ENCODE measurements at places on chromosomes 5 and 9.

GRCh38 chr9:35754264-35754663 lies at the start of gene MSMP:
TSS of gene MSMP (minus strand) at chr9:35754276. CDS start at chr9:35754129, 147 bp downstream.
- DNase-seq = no peak

GRCh38 chr5:143509758-143510221 lies 106.3 kb upstream of the NR3C1 start:
- DNase-seq = no peak

DNA sequence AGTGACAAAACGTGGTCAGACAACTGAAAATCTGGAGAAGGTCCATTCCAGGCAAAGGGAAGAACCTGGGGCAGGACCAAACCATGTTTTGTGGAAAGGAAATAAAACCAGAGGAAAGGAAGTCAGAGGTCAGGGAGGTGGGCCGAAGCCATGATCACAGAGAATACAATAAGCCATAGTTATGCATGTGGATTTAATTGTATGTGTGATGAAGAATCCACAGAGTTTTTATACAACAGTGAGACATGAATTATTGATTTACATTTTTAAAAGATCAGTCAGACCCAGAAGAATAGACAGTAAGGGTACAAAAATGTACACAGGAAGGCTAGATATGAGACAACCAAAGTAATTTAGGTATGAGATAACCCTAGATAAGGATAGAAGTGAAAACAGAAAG lies 20.8 kb downstream of the TTC33 start:
- DNase-seq = no peak

GRCh38 chr5:54669285-54669684 lies 151.7 kb downstream of the SNX18 start:
- DNase-seq = no peak

- DNase-seq = no peak
Observed at GRCh38 chr9:137313956-137314560, 12.0 kb upstream of the NRARP start.

- no peak for DNase-seq
Observed at GRCh38 chr9:18396102-18396728, 77.7 kb upstream of the ADAMTSL1 start.

DNA sequence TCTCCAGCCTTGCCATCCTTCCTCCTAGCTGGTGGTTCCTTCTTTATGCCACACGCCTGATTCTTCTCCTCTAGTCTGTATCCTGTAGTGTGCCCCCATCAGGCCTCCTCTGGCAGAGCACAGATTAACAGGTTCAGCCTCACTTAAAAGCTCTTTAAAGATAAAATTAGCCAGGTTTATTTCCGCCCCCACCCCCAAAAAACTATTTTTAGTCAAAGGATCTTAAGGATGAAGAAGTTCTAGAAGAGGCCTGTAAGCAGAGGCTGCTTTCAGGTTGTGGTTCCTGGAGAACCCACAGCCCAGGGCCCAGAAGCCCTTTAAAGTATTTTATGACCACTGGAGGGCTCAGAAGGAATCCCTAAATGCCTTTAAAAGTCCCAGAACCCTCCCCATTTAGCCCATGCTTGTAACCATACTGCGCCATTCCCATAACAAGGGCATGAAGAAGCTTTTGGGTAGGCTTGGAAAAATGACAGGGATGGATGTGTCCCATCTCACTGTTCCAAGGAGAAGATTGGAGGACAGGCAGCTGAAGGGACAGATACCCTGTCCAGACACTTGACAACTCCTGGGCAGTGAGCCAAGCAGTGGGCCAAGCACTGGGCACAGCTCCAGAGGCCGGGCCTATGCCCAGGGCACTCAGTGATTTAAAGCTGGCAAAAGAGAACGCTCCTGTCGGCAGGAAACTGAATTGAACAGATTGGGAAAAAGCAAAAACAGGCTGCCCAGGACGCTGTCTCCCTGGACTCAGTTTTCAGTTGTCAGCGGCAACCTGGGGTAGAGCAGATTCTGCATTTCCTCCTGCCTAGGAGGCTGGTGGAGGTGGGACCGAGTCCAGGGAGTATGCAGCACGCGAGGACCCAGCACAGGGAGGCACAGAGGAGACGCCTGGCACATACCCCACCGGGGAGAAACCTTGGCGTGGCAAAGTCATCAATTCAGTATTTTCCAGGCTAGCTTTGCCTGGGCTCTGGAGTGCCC lies 106.3 kb upstream of the SSBP2 start:
- DNase-seq = peak; percentile 33

DNA sequence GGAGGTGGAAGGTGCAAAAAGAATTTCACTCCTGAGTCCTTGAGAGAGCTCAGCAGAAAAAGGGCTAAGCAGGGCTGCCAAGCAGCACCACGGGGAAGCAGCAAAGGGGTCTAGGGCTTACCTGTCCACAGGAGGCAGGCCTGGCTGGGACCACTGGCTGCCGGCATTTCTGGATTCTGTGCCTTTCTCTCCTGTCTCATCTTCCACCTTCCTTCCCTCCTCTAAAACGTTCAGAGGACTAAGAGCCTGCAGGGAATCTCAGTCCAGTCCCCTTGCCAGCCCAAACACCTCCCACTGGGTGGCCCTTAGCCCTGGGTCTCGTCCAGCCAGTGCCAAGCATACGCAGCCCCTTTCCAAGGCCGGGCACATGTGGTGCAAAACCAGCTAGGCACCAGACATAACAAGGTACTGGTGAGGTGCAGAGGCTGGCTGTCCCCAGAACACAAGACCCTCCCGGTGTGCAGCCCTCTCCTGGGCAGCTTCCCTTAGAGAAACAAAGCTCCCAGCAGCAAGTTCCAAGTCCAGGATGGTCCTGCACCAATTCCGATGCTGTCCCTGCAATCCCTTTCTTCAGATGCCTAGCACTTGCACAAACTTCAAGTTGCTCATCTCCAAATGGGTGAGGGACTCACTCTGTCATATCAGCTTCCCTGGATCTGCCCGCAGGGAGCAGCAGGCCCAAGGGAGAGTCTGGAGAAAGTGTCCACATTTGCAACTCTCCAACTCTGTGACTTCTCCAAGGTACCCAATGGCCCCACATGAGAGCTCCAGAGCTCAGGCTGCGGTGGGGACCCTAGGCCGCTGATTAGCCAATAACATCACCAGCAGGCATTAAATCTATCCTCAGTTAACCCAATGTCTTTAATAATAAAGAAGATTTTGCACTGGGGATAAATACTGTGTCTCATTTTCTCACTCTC lies 126.3 kb downstream of the C5orf15 start:
- DNase-seq = no peak

GRCh38 chr5:135308752-135309151 lies 90.3 kb downstream of the MACROH2A1 start:
- DNase-seq = no peak

GRCh38 chr5:1800472-1801221 lies 560 bp upstream of the NDUFS6 start:
- peak; percentile 11 for DNase-seq

DNA sequence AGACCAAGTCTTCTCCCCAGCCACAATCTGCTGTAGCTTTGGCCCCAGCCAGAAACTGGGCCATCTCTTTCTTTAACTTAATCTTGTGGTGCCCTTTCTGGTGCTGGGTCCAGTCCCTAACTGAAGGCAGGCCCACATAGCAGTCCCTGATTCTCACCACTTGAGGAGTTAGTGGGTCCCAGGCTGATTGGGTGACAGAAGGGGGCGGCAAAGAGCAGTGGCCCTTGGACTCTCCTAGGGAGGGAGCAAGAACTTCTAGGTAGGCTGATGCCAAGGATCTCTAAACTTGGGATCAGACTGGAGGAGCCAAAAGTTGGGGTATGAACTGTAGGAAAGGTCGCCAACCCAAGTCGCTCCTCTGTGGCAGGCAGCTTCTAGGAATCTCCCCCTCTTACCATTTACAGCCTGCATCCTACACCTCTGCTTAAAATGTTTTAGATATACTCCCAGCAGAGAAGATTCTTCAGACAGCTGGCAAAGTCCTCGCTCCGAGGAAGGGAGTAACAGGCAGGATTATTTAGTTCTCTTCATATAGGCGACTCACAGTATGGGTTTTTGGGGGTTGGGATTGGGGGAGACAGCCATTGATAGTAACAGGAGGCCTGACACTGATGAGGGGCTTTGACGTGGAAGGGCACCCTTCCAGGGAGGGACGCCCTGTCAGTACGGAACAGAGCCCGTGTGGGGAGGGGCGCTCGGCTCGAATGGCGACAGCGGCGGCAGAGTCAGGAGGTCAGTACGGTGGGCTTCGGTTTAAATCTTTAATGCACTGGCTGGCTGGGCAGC lies 2.0 kb upstream of the CCL27 start:
- DNase-seq = no peak

- no peak for DNase-seq
Observed at GRCh38 chr5:169151051-169151805, 149.7 kb downstream of the SLIT3 start.

- DNase-seq = peak; percentile 10
Observed at GRCh38 chr5:74206579-74207550, 433.7 kb downstream of the ENC1 start.

GRCh38 chr5:30561771-30562170 lies 631.7 kb upstream of the CDH6 start:
- no peak for DNase-seq

- DNase-seq = no peak
Observed at GRCh38 chr9:73667749-73668148, 516.1 kb downstream of the ANXA1 start.

GRCh38 chr9:13009871-13010270 lies 235.1 kb downstream of the LURAP1L start:
- no peak for DNase-seq

All from LNCaP clone FGC (cell line).